Mucosa of gallbladder (tissue), 1 donor: ENCODE measurements at places on chromosomes 16 and 17. TPM values are rescaled to one million over a fixed set of nuclear protein-coding genes. Genes with fewer than 3 reads are reported as not detected.

Gene SMARCD2
- 84.7 TPM for total RNA-seq

Gene HOXB2
- total RNA-seq = 23.4 TPM

Gene SREBF1
- total RNA-seq = 129 TPM

Gene KIF2B
- not detected for total RNA-seq

Gene ITGAE
- total RNA-seq = 21.2 TPM

Gene TPSAB1
- 139 TPM for total RNA-seq

Gene CTRL
- 1.1 TPM for total RNA-seq

Gene PTGES3L
- 4.7 TPM for total RNA-seq

Gene ZNF689
- 13.6 TPM for total RNA-seq

Gene CDH11
- total RNA-seq = 41.1 TPM

Gene ASGR1
- 5.0 TPM for total RNA-seq

DNA sequence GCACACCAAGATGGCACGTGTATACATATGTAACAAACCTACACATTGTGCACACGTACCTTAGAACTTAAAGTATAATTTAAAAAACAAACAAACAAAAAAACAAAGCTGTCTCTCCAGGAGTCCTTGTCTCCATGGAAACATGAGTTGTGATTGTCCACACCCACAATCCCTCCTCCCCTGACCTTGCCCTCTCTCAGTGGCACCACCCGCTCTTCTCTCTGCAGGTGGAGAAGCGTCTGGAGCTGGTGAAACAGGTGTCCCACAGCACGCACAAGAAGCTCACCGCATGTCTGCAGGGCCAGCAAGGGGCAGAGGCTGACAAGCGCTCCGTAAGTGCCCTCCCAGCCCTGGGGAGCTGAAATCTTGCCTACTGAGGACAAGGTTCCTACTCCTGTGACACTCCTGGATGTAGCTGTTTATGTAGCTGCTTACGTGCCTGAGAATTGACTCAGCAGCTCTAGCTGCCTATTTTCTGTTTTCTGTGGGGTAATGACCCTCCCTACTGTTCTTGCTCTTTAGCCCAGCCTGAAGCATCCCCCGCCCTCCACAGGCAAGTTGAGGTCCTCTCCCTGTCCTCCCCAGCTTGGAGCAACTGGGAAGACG, 107.0 kb downstream of the ARHGAP44 start:
- DNase-seq = no peak

DNA sequence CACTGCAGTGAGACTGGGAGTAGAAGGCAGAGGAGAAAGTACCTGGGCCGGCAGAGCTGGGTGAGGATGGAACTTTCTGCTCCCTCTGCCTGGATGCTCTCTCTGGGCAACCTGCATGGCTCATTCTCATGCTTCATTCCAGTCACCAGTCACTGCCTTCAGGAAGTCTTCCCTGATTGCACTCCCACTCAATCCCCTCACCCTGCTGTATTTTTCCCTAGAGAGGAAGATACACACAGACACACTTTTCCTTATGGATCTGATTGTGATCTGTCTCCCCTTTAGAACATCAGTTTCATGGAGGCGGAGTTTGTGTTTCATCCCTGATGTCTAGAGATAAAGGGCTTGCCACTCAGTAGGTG, 44.9 kb downstream of the MEAK7 start:
- DNase-seq = no peak

- DNase-seq = no peak
These were observed 9.2 kb downstream of the TBC1D16 start for GRCh38 chr17:80026359-80027042.

DNA sequence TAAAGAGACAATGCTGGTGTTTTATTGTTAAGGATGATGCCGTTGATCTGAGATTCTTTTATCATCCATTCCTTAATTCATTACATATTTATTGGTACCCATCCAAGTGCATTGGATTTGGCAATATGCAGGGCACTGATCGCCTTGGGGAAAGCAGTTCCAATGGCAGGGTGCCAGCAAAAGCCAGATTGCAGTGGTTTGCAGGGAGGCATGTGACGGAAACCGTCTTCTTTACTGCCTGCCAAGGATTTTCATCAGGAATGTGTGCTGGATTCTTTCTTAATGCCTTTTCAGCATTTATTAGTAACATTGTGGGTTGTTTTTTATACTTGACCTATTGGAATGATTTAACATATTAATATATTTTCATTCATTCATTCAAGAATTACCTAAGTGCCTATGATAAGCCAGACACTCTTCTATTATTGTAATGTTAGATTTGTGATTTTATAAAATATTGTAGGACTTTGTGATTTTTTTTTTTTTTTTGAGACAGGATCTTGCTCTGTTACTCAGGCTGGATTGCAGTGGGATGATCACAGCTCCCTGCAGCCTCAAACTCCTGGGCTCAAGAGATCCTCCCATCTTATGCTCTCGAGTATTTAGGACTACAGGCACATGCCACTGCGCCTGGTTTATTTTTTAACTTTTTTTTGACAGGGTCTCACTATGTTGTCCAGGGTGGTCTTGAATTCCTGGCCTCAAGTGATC, 93.4 kb upstream of the TNRC6A start:
- peak; percentile 93 for DNase-seq

GRCh38 chr16:25108054-25108453, 3.5 kb upstream of the LCMT1 start:
- no peak for DNase-seq

DNA sequence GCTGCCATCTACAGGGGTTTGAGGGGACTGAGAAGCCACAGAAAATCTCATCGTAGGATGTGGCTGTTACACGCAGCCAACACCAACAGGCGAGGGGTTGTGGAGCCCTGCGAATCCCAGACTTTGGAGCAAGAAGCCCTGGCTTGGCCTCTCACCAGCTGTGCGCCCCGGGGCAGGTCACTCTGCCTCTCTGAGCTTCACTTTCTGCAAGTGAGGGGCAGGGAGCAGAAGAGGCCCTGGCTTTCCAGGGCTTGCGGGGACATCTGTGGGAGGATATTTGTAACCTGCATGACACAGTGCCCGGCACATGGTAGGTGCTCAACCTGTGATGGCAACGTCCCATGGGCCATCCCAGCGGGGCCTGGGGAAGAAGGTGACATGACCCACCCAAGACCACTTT, 32.9 kb upstream of the CIBAR2 start:
- DNase-seq = no peak

DNA sequence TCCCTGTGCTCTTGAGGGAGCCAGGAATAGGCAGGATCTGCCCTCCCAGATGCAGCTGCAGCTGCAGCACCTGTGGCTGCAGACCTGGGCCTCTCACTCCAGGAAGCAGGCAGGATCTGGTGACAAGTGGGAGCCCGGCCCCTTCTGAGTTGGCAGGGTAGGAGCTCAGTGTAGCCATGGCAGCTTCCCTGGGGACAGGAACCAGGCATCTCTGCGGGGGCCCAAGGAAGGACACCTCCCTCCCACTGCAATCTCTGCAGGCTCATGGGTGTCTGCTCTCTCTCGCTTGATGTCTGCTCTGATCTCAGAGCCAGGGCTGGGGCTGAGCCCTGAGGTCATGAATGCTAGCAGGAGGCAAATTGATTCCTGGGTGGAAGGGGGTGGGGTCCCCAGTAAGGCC, 592.5 kb upstream of the CA10 start:
- DNase-seq = no peak

DNA sequence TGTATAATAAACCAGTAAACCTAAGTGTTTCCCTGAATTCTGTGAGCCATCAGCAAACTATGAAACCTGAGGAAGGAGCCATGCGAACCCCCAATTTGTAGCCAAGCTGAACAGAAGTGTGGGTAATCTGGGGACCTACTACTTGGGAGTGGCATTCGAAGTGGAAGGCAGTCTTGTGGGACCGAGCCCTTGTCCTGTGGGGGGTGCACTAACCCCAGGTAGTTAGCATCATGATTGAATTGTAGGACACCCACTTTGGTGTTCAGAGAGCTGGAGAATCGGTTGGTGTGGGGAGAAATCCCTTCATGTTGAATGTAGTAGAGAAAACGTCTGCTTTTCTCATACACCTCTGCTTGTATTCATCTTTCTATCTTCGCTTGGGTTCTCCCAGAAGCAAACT, 79.7 kb upstream of the CPHXL start:
- no peak for DNase-seq

- no peak for DNase-seq
These were observed 24.4 kb downstream of the IRF8 start for GRCh38 chr16:85923153-85924021.

GRCh38 chr16:17333229-17333628, 137.5 kb downstream of the XYLT1 start:
- no peak for DNase-seq

GRCh38 chr17:28612936-28613872, 781 bp downstream of the RSKR start:
- DNase-seq = peak; percentile 44

DNA sequence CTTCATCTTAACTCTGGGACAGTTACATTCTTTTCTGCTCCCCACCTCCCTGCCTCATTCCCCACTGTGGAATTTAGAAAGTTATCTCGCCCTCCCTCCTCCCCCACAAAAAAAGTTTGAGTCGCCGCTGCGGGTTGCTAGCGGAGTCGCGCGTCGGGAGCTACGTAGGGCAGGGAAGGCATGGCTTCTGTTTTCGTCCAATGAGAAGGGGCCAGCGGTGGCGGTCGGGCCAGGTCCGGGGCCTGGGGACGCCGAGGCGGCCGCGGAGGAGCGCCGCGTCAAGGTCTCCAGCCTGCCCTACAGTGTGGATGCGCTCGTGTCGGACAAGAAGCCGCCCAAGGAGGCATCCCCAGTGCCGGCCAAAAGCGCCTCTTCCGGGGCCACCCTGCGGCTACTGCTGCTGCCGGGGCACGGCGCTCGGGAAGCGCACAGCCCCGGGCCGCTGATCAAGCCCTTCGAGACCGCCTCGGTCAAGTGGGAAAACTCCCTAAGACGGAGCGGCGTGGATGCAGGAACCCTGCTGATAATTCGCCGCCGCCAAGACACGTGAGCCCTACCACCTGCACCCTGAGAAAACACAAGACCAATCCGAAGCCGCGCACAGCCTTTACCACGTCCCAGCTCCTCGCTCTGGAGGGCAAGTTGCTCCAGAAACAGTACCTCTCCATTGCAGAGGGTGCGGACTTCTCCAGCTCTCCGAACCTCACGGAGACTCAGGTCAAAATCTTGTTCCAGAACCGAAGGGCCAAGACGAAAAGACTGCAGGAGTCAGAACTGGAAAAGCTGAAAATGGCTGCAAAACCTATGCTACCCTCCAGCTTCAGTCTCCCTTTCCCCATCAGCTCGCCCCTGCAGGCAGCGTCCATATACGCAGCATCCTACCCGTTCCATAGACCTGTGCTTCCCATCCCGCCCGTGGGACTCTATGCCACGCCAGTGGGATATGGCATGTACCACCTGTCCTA, 8.9 kb downstream of the OR4D1 start:
- DNase-seq = no peak

DNA sequence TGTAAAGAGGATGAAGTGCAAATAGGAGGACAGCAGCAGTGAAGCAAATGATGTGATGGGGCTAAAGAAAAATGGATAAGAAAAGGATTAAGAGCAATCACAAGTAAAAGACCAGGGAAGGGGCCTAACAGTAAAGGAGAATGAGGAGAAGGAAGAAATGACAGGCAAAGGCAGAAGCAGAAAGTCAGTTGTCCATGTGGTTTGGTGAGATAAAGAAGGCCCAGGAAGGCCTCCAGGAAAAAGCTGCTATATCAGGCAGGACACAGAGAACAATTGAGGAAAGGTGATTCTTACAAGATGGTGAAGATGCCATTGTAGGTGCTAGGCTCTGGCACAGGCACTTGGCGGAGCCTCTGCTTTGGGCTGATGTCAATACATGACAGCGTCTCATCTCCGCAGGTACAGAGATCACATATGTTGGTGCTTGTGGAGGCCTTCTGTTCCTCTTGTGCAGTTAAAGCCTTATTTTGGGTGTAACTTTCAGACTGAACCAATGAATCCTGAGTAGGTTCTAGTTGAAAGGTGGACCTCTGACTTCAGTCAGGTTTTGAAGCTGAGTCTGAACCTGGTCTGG, 18.1 kb downstream of the RDM1 start:
- DNase-seq = no peak

GRCh38 chr16:23788685-23789084, 33.9 kb downstream of the CHP2 start:
- no peak for DNase-seq

DNA sequence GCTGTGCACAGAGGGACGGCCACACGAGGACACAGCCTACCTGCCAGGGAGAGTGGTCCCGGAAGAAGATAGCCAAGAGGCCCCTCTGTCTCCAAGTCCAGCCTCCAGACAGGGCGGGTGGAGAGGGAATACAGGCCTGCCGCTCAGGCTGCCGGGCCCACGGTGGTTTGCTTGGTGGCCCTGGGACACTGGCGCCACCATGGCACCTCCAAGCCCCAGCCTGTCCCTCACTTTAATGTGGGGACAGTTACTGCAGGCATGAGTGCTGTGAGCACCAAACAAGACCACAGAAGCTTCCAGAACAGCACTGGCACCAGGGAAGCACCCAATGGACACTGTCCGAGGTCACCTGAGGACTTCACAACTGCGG, 22.0 kb upstream of the CHMP6 start:
- no peak for DNase-seq

- no peak for DNase-seq
These were observed 237.0 kb downstream of the HAPSTR1 start for GRCh38 chr16:9328411-9328810.
